GM23248 (cell line): ENCODE measurements at places on chromosomes 11 and 22. TPM values are rescaled to one million over a fixed set of nuclear protein-coding genes. Genes with fewer than 3 reads are reported as not detected.
A peak's percentile ranks its signal among the peaks of the same experiment; 100 is the strongest.

Gene SLC22A12
- total RNA-seq = not detected in 2 replicates

DNA sequence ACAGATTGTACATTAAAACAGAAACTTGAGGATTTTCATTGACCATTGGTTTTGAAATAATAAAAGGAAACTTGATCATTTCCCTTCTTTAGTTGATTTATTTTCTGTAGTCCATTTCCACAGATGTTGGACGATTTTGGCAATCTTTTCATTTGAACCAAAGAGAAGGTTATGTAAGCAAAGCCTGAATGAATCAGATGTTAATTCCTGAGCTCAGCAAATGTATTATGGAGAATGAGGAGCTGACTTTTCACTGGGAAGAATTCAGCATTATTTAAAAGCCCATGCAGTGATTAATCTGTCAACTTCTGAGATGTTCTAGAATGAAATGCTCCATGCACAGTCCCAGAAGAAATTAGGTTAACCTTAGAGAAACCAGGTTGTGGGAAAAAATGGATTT is 29.0 kb downstream of the ELMOD1 start:
- peak; percentile 36 for DNase-seq

DNA sequence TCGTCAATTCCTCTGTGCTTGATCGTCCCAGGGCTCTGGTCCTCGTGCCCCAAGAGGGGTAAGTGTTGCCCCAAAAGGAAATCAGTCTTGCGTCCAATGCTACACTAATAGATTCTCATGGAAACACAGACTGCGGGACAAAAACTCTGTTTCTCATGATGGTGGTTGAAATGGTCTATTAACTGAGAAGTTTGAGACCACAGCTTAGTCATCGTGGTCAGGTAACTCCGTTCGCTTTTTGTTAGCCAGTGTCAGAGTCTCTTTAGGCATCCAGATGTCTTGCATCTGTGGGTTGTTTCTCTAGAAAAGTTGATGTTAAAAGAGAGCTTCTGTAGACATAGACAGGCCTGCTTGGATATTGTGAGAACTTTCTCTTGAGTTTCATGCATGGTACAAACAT is 104.6 kb upstream of the SORL1-AS1 start:
- DNase-seq = no peak

- DNase-seq = peak; percentile 95
Measured at GRCh38 chr11:65492637-65493366, 6.0 kb upstream of the MALAT1 start.

Gene HBG1
- not detected in 2 replicates for total RNA-seq

Gene SMARCB1
- total RNA-seq = 34.9 and 63.9 TPM in 2 replicates

Gene RAC2
- 32.8 and 35.1 TPM in 2 replicates for total RNA-seq

Gene UBQLN3
- total RNA-seq = not detected in 2 replicates

Gene NCF4
- total RNA-seq = not detected in 2 replicates

DNA sequence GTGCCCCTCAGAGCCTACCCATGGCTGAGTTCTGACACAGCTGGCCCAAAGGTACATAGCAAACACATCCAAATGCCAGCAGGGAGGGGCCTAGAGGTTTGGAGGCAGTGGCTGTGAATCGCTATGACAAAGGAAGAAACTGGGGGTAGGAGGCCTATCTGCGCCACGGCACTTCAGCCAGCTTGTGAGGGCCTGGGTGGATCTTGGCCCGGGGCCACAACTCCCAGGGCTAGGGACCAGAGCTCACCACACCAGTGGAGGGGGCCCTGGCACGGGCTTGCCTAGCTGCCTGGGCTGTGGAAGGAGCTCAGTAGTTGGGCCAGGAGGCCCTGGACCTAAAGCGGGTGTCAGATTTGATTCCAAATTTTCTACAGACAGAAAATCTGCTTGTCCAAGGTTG is 9.4 kb upstream of the NAP1L4 start:
- no peak for DNase-seq

DNA sequence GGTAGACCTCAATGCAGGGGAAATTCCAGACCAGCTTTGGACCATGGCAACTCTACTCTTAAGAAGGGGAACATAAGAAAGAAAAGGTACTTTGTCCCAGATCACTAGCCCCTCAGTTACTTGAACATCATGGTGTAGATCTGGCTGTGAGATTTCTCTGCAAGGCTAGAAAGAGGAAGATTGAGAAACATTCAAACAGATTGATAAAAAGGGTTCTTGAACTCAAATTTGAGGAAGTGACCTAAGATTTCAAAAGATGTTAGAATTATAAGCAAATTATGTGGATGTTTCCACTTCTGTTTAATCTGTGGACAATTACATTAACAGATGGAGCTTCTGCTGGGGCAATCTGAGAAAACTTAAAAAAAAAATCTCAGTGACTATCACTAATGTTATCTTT is 21.8 kb upstream of the UPB1 start:
- DNase-seq = no peak

DNA sequence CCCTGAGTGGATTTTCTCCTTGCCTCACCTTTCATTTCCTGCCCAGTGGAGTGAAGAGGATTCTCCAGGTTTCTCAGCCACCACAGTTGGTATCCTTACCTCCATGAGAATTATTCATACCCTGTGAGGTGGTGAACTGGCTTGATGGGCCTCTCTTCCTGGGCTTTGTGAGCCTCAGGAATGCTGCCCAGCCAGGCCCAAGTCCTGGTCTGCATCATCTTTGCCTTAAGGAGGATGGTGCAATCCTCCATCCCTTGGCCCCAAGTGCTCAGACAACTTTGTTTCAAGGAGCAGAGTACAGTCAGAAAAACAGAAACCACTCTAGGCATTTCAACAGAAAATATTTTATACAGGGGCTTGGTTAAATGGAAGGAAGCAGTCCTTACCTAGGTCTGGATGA is 114.2 kb upstream of the CADM1 start:
- DNase-seq = peak; percentile 6

Gene TMEM45B
- not detected in 2 replicates for total RNA-seq

DNA sequence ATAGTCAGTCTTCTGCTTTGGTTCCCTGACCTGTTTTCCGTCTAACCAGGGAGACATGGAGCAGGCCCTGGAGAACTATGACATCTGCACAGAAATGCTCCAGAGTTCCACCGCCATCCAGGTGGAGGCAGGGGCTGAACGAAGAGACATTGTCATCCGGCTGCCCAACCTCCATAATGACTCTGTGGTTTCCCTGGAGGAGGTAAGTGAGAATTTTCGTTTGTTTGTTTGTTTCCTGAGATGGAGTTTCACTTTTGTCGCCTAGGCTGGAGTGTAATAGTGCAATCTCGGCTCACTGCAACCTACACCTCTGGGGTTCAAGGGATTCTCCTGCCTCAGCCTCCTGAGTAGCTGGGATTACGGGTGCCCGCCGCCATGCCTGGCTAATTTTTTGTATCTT is 52.9 kb downstream of the CABIN1 start:
- no peak for DNase-seq

Gene CHST1
- total RNA-seq = not detected in 2 replicates

Gene CEND1
- 2.1 and 2.8 TPM in 2 replicates for total RNA-seq

GRCh38 chr11:25612806-25613205 is 719.1 kb upstream of the ANO3 start:
- DNase-seq = no peak

DNA sequence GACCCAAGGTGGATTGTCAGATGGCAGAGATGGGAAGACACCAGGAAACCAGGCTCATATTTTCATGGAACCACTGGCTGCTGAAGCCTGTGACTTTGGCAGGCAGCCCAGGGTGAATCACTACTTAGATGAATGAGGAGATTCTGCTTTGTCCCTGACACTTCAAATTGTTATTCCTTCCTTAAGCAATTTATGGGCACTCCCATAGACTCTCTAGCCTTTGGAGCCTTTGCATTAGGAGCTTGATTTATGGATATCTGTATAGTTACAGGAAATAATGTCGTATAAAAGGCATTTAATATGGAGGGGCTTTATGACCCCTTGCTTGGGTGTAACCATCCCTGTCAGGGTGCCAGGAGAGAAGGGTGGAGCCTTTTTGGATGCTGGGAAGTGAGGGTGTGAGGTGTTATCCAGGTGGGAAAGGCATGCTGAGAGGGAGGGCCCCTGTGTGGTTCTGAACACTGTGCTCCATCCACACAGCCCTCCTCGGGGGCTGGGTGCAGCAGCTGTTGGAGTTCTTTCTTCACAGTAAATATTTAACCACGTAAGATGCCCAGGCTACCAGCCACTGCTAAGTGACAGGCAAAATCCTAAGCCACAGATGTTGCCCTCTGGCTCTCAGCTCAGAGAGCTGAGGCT is 35.3 kb downstream of the IL18 start:
- DNase-seq = peak; percentile 92

Gene NDUFS3
- total RNA-seq = 52.5 and 80.8 TPM in 2 replicates

DNA sequence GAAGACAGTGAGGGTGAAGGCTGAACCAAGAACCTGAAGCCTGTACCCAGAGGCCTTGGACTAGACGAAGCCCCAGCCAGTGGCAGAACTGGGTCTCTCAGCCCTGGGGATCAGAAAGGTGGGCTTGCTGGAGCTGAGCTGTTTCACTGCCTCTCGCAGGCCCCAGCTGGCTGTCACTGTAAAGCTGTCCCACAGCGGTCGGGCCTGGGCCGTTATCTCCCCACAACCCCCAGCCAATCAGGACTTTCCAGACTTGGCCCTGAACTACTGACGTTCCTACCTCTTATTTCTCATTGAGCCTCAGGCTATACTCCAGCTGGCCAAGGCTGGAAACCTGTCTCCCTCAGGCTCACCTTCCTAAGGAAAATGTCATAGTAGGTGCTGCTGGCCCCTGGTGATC is 4.1 kb downstream of the PPP1CA start:
- DNase-seq = no peak

Gene POTEH
- total RNA-seq = not detected in 2 replicates

GRCh38 chr11:45870706-45871105 is 14.7 kb upstream of the MAPK8IP1 start:
- no peak for DNase-seq

DNA sequence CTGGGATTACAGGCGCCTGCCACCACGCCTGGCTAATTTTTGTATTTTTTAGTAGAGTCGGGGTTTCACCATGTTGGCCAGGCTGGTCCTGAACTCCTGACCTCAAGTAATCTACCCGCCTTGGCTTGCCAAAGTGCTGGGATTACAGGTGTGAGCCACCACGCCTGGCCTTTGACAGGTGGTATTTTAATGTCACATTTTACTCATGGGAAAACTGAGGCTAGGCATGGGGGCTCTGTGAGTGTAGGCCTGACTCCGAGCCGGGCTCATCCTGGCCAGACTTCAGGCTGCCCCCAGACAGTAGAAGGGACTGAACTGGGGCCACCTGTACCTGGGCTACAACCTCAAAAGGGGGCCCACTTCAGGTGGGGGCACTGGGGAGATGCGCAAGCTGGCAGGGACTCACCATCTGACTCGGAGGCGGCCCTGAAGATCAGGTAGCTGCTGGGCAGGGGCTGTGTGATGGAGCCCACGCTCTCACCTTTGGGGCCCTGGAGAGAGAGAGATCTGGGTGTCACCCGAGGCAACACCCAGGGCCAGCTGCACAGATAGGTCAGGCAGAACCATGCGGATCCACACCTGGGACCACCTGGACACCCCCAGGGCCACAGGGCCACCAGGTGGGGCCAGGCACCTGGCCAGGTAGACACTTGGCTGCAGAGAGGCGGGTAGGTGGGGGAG is 45.8 kb downstream of the OSBPL5 start:
- no peak for DNase-seq

DNA sequence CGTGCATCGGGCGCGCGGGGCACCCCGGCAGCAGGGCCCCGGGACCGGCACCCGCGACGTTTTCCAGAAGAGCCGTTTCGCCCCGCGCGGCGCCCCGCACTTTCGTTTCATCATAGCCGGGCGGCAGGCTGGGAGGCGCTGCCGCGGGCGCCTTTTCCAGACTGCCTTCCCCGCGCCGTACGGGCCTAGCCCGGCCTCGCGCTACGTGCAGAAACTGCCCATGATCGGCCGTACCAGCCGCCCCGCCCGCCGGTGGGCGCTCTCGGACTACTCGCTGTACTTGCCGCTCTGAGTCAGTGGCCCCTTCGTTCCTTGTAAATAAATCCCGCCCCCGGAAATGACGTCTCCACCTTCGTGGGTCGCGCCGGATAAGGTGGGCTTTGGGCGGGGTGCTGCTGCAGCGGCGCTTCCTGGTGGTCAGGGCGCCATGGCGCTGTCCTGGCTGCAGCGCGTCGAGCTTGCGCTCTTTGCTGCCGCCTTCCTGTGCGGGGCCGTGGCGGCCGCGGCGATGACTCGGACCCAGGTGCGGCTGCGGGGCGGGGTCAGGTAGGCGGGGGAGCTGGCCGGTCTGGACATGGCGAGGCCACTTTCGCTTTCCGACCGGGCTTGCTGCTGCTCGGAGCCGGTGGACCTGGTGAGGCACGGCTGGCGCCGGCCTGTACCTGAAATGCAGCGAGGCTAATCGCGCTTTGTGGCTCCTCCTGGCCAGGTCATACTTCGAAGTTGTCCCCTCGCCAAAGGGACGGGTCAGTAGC is at the start of gene TMEM179B:
TMEM179B (plus strand) TSS at position 398 of the 755 bp plus-strand sequence; CDS start at position 428, 30 bp downstream.
- peak; percentile 100 for DNase-seq

Gene ENTHD1
- not detected in 2 replicates for total RNA-seq

GRCh38 chr11:126202646-126203359 is 8.6 kb downstream of the RPUSD4 start:
- DNase-seq = no peak

DNA sequence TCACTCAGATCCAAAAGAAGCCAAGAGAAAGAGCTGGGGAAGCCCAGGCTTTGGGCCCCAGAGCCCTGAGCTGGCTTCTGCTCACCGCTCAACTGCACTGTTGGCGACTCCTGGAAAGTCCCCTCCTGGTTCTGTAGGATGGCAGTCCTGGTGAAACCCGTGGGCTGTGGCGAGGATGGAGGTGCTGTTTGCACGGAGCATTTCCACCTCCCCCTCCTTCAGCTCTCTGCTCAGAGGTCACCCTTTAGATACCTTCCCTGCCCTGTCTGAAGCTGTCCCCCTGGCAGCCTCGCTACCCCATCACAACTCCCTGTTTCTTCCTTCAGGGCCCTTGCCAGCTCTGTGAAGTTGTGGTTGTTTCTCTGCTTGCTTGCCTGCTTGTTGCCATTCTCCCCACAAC is 97.8 kb downstream of the MYO18B start:
- no peak for DNase-seq

Gene USH1C
- not detected in 2 replicates for total RNA-seq

DNA sequence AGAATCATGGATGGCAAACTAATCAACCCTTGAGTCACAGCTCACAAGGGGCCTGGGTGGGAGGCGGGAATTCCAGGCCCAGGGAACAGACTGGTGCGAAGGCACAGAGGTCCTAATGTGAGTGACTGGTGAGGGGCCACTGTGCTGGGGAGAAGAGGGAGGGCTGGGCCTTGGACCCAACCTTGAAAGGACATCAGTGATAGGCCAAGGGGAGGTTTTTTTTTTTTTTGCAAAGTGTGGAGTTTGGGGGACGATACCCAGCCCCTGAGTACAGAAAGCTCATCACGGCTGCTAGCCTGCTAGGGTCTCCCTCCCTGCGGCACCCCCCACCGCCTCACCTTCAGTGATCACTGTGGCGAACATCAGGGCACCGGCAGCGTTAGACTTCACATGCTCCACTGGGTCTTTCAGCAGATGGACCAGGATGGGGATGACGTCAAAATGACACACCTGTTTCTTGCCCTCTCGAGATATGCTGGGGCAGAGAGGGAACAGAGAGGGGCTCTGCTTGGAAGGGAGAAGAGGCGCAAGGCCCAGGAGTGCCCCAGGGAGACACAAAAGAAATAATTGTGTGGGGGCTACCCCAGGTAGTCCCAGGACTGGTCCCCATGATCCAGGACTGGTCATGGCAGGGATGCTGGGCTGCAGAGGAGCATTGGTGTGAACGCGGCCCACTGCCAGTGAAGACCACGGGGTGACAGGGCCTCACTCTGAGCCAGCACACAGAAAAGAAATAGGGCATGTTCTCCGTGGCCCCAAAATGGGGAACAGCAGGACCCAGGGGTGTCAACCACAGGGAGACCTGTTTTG is 8.6 kb upstream of the GNAZ start:
- no peak for DNase-seq

- no peak for DNase-seq
Measured at GRCh38 chr22:37291559-37292298, 9.4 kb downstream of the CYTH4 start.
